ENCODE measurements at places on chromosomes 11 and 22.

DNA sequence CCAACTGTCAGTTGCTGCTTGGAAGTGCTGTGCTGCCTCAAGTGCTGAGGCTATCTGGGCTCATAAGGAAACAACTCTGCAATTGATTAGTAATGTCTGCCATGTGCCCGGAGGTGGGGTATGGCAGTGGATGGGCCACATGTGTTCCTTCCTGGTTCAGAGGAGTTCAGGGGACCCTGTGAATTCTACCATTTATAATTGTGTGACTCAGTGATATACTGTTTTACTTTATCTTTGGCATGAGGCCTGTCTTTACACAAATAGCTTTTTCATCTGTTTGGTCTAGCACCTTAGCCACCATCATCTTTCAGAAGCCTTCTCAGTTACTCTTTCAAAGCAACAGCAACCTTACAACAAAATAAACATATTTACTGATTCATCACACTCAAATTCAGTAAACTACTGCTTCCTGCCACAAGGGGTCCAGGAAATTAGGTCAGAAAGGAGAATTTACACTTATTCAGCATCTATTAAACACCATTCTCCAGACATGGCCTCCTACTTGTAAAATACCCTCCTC lies 20.9 kb downstream of the DKK3 start:
- DNase-seq = no peak

DNA sequence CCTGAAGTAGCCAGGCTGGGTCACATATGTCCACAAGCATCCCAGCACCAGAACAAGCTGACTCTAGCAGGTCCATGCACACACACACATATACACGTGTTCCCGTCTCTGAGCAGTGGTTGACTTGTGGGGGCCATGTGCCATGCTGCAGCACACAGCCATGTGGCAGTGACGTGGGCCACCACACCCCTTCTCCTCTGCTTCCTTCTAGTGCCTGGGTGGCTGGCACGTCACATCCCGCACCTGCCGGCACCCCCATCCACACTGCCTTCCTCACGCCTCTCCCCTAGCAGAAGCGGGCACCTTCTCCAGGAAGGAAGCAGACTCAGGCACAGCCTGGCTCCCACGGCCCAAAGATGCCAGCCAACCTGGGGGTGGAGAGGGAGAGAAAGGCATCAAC lies 9.5 kb downstream of the SYT7 start:
- no peak for DNase-seq

- DNase-seq = no peak
These were observed 753.1 kb downstream of the TBC1D22A start for GRCh38 chr22:47515384-47516125.

- DNase-seq = no peak
These were observed 60.0 kb downstream of the BARX2 start for GRCh38 chr11:129435499-129436245.

DNA sequence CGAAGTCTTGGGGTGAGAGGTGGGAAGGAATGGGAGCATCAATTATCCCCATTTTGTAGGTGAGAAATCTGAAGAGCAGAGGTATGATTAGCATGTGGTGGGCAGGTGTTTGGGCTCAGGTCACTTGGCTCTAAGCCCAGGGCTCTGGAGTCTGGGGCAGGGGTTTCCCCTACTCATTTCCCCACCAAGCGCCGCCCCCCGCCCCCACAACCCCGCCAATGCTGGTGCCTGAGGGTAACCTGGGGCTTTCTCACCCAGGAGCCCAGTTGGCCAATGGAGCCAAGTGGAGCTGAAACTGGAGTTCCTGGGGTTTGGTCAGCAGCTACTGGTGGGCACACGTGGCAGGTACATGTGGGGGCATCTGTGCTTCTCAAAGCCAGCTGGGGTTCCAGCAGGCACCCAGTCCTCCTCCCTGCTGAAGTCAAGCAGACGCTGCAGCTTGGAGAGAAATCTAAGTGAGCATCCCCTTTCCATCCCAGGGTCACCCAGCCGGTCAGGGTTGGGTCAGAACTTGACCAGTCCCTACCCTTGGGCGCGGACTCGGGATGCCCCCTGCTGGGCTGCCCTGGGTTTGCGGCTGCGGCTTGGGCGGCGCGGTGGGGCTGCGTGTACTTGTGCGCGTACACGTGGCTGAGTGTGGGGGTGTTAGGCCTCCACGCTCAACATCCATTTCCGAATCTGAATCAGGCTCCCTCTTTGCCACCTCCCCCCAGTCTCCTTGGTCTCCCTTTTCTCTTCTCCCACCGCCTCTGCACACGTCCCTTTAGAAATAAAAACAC lies 1.7 kb upstream of the CHRM1 start:
- DNase-seq = no peak

- DNase-seq = no peak
These were observed 327.4 kb downstream of the BUD13 start for GRCh38 chr11:116445108-116446047.

- DNase-seq = no peak
These were observed 17.0 kb downstream of the MOGAT2 start for GRCh38 chr11:75734491-75735180.

DNA sequence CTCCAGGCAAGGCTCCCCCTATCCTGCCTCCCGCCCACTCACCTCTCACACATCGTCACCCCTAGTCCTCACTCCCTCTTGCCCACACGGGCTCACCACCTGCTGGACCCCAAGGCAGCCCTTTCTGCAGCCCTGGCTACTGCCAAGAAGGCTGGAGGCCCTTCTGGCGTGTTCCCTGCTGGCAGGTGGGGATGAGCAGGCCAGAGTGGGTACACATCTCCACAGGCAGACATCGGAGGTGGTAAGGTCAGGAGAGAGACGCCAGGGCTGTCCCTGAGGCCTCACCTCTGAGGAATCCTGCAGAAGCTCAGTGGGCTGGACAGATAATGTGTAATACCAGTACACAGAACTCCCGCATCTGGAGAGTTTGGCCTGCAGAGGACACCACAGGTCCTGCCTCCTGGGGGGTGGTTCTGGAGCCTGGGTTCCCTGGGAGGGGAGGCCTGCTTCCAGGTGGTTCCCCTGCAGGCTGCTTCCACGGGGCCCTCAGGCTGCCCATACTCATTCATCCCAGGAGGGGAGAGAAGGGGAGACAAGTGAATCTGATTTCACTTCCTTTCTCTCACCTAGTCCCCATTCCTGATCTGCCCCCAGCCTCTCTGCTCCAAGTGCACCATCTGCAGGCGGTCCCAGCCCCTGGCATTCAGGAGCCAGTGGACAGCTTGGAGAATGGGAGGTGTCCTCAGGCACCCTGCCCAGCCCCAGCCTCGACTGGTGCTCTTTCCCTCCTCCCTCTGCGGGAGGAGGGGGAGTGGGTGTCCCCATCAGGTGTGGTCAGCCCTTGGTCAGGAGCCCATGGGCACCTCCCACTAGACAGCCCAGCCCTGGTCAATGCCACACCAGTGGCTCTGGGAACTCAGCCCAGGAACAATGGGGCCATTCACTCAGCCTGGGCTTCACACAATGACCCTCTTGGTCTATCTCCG lies 6.1 kb upstream of the CHST1 start:
- DNase-seq = no peak

DNA sequence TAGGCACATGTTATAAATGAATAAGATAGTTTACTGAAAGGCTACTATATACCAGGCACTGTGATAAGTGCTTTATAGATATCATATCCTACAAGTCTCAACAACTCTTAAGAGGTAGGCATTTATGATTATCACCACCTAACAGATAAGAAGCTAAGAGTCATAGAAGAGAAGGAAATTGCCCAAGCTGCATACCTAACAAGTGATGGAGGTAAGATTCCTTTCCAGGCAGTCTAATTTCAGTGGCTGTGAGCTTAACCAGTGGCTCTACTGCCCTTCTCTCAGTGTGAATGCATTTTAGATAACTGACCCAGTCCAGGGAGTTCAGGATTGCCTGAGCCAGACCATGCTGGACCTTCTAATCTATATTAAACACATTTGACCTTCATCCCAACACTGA lies 39.2 kb downstream of the HEPHL1 start:
- no peak for DNase-seq

- no peak for DNase-seq
These were observed 217.0 kb upstream of the ZBED5 start for GRCh38 chr11:11074686-11075335.

DNA sequence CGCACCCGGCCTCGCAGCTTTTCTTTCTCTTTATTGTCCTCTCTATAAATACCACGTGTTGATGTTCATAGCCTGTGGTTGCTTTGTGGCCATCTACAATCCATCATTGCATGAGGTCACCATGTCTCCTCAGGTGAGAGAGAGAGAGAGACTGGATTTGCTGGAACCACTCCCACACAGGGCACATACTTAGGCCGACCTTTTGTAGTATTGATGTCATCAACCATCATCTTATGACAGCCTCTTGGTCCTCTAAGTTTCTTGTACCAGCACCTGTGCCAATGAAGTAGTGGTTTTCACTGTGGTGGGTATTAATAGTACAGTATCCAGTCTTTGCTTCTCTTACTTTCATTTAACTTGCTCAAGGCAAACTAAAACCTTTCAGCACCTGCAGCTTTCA lies 22.8 kb upstream of the P2RY6 start:
- no peak for DNase-seq

DNA sequence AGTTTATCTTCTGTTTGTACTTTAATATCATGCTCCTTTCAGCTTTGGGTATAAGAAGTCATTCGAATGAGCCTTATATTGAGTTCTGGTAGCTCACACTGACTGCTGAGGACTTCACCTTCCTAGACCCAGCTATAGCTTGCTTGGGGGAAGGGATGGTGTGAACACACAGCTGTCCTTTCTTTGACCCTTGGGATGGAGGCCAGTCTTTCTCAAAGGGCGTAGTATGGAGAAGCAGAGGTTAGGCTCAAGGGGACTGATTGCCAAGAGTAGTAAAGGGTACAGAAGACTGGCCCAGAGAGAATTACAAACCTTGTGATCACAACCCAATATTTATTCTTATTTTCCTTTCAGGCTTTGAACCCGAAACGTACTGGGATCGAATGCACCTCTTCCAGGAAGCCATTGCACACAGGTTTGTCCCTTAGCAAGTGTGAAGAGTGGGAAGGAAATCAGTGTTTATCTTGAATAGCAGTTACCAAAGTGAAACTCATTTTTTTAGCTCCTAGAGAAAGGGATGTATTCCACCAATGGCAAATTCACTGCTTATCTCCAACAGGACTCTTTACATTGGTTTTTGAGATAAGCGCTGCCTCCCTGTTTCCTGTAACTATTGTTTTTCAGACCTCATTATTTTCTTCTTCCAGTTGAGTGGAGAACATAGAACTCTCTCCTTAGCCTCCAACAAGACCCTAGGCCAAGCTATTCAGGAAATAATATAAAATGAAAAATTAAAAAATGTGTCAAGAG lies 42.8 kb upstream of the YWHAH start:
- no peak for DNase-seq

- DNase-seq = no peak
These were observed 60.3 kb downstream of the AMBRA1 start for GRCh38 chr11:46533396-46534100.

DNA sequence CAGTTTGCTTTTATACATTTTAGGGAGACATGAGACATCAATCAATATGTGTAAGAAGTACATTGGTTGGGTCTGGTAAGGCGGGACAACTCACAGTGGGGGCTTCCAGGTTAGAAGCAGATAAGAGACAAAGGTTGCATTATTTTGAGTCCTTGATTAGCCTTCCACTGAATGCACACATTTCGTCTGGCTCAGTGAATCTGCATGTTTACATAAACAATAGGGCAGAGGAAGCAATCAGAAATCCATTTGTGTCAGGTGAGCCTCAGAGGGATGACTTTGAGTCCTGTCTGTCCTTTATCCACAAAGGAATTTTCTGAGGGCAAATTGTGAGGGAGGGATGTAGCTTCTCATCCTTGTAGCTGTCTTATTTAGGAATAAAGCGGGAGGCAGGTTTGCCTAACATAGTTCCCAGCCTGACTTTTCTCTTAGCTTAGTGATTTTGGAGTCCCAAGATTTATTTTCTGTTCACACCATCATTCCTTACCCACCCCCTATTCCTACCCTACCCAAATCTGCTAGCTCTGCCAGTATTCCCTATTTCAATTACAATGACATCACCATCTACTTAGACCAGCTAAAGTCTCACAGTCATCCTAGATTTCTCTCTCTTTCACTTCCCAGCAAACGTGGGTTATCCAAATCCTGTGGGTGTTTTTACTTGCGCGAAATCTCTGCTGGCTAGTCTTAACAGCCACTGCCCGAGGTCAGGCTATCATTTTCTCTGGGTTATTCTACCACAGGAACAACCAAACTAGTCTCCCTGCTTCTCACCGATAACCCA lies 2.9 kb downstream of the SC5D start:
- no peak for DNase-seq

DNA sequence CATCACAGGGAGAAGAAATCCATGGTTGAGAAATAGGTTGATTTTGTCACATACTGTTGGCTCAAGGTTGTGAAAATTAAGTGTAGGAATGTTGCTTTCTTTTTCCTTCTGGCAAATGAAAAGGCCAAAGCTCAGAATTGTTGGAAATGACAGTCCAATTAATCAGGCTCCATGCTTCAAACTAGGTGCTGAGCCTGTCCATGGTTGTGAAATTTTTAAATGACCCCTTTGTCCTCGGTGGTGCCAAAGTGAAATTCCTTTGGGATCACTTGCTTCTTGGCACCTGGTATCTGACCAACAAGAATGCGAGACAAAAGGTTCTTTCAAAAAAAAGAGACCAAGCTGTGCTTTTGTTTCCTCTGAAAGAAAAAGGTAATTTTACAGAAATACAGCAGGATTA lies 451.9 kb downstream of the ETS1 start:
- no peak for DNase-seq

DNA sequence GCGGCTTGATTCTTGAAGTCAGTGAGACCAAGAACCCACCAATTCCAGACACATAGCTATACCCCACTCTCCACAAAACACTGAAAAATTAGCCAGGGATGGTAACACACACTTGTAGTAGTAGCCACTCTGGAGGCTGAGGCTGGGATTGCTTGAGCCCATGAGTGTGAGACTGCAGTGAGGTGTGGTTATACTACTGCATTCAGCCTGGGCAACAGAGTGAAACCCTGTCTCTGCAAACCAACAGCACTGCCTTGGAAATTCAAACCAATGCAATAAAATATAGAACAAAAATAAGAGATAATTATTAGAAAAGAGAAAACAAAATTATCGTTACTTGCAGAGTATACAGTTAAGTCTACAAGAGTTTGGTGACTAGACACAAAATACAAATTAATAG lies 20.2 kb upstream of the PRDM10 start:
- DNase-seq = no peak

- no peak for DNase-seq
These were observed 8.6 kb upstream of the MS4A1 start for GRCh38 chr11:60447070-60447469.

GRCh38 chr11:114080219-114080618 lies 20.7 kb downstream of the ZBTB16 start:
- DNase-seq = no peak

DNA sequence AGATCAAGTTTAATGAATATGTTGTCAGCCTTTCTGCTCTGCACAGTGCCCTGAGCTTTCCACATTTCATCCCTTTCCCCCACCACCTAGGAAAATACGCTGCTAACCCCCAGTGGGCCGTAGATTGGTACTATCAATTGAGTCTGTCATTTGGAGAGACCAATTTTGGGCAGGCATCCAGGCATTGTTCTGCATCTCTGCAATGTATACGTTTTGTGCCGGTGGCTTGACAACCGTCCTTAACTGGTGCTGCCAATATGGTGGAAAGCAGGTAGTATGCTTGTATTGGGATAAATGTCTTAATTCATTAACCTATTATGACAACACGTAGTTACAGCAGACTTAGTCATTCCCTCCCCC lies 1.3 kb downstream of the ELMOD1 start:
- DNase-seq = no peak

- DNase-seq = no peak
These were observed 4.8 kb downstream of the GRAMD1B start for GRCh38 chr11:123434911-123435310.

Data from activated gamma-delta T cell (primary cell).